CD4-positive, alpha-beta T cell treated with Interleukin-21 for 1 hour (primary cell): ENCODE measurements at places on chromosomes 4 and X.
A peak's percentile ranks its signal among the peaks of the same experiment; 100 is the strongest.

- no peak for DNase-seq
These were observed 9.5 kb downstream of the XPNPEP2 start for GRCh38 chrX:129748305-129748704.

DNA sequence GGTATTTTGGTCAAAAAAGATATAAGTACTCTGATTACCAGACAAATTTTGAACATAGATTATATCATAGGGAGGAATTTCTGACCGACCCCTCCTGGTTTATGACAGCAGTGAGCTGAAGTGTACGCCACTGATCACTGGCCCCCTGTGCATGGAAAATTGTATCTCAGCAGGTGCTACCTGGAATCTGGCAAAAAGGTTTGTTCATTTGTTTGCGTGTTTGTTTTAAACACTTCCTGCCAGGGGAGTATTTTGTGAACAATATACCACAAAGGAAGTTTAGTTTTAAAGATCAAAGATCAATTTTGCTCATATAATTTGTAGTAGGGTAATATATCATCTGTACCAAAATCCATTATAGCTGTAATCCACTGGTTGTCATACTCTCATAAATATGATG is 219.7 kb upstream of the TENM3 start:
- no peak for DNase-seq

DNA sequence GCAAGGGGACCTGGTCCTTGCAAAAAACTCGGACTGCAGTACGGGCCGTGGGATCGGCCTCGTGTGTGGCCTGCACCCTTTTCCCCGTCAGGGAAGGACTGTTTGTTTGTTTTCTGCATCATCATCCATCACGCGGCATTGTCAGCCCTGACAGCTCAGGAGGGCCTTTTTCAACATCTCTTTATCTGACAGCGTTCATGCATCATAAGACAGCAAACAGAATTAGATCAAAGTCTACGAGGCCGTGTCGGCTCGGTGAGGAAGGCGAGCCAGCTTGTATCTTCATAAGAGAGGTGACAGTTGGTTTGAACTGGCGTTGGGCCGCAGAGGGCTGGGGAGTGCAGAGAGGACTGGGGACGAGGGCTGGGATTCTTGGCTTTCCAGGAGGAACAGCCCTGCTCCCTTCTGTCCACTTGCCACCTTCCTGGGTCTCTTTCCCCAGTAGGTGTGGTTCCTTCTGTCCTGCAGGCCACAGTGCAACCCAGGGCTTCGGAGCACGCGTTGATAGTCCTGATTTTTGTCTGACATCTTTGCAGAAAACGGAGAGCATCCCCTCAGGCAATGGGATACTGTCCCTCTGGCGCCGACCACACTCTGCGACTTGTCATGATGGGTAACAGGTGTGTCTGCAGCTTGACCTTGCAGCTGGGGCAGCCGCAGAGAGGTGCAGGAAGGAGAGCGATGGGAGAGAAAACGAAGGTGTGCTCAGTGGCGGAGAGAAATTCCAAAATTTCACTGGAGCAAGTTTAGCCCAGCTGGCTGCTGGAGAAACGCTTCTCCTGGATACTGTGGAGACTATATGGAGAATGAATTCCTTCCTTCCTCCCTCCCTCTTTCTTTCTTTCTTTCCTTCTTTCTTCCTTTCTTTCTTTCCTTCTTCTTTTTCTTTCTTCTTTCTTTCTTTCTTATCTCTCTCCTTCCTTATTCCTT is 104.0 kb upstream of the SHOX start:
- DNase-seq: no peak

DNA sequence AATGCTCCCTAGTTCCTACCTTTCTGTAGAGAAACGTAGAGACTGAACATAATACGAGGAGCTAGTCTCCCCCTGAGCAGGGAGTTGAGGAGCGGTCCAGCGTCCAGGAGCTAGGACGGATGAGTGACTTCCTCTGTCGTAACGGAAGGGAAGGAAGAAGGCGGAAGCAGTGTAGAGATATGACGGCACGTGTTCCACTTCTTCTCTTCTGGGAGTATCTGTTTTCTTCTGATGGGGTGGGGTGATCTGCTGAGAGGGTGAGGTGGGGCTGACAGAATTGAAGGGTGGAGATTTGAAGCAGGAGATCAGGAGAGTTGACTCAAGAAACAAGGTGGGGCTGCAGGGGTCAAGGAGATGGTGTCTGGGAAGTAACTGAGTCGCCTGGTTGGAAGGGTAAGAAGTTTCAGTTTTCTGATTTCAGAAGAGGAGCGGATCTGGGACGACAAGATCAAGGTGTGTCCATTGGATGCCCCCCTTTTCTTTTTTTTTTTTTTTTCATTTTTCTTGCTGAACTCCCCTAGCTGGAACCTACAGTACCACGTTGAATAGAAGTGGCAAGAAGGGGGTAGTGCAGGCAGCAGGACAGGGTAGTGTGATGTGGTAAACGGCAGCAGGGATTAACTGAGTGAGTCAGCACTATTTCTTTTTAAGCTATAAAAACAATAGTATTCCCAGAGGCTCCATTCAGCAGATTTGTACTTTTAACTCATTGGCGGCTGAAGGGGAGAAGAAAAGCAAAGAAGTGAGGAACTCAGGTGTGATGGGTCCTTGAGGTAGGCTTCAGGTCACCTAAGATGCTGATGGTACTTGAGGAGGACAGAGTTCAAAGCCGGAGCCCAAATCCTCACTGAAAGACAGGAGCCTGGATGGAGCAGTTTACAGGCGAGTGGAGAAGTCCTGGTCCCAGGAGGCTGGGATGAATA is 50.8 kb upstream of the SETD7 start:
- DNase-seq: no peak

DNA sequence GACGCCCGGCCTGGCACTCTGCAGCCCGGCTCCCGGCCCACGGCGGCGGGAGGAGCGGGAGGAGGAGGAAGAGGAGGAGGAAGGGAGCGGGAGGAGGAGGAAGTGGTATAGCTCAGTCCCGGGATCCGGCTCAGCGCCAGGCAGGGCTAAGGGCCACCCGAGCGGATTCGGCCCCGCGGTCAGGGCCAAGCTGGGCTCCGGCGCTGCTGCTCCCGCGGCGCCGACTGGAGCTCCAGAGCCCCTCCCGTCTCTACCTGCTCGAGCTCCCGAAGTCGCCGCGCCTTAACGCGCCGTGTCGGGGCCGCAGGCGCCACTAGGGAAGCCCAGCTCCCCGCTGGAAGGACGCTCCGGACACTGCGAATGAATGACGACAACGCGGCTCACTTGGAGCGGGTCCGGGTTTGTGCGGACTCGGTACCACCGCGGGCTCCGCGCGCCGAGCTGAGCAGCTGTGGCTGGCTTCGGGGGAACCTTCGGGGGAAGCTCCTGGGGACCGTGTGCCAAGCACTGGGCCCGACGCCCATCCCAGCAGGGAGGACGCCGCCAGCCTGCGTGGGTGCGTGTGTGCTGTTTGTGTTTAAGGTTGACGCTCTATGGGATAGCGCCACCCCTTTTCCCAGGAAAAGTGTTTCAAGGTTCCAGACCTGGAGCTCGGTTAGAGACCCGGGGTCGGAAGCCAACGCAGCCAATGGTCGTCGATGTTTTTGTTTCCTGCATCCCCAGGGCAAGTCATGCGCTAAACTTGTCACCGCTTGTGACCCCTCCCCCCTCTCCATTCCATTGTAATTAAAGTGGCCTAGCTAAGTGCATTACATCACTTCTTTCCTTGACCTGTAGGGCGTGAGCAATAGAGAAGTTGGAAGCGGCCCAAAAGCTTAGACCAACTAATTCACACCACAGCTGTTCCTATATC is at the start of gene TBC1D9:
Gene TBC1D9, minus strand, starts transcription at position 67 of the 913 bp plus-strand sequence. CDS start 340 bp downstream, outside the sequence.
- peak; percentile 33 for DNase-seq

DNA sequence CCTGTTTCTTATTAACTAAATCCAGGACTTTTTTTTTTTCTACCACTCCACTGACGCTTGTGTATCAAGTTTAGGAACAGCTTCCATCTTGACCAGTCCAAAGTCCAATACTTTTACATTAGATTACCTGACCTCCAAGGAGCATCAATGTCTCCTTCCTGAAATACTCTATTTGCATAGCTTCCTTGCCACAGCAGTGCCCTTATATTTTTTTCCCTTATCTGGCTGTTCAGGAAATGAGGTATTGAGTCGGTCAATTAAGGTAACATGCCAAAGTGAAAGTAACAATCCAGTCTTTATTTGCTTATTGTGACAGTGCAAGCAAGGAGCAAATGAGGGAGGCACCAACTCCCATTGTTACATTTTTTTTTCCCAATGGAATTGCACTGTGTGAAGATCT is 730.8 kb upstream of the NDST4 start:
- DNase-seq: no peak

GRCh38 chr4:145482209-145483037 is 770 bp downstream of the SMAD1 start:
- no peak for DNase-seq

- no peak for DNase-seq
These were observed 54.2 kb downstream of the C4orf50 start for GRCh38 chr4:5964030-5964429.

DNA sequence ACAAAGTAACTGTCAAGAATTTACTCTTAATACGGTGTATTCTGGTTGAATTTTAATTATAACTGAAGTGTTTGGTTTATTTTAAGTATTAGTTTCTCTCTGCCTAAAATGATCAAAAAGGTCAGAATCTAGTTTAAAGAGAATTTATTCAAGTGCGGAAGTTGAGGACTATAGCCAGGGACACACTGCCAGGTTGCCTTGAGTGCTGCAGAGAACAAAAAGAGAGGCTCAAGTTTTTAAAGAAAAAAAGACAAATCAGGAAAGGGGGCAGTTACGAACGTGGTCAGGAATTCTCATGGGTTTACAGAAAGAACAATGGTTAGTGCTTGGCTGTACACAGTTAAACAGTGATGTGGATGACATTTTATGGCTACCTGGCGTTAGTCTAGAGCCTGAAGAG is 81.3 kb downstream of the SNX25 start:
- no peak for DNase-seq

- DNase-seq: peak; percentile 76
These were observed 50.5 kb downstream of the RHOH start for GRCh38 chr4:40247350-40247749.

GRCh38 chr4:20219521-20219920 is 32.2 kb upstream of the SLIT2 start:
- no peak for DNase-seq

DNA sequence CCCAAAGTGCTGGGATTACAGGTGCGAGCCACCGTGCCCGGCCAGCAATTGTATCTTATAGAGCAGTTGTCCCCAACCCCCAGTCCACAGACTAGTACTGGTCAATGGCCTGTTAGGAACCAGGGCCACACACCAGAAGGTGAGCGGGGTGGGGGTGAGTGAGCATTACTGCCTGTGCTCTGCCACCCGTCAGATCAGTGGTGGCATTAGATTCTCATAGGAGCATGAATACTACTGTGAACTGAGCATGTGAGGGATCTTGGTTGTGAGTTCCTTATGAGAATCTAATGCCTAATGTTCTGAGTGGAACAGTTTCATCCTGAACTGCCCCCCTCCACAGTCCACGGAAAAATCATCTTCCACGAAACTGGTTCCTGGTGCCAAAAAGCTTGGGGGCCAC is 328.0 kb upstream of the BOD1L1 start:
- DNase-seq: no peak

GRCh38 chr4:159002950-159003349 is 99.9 kb upstream of the RAPGEF2 start:
- no peak for DNase-seq

DNA sequence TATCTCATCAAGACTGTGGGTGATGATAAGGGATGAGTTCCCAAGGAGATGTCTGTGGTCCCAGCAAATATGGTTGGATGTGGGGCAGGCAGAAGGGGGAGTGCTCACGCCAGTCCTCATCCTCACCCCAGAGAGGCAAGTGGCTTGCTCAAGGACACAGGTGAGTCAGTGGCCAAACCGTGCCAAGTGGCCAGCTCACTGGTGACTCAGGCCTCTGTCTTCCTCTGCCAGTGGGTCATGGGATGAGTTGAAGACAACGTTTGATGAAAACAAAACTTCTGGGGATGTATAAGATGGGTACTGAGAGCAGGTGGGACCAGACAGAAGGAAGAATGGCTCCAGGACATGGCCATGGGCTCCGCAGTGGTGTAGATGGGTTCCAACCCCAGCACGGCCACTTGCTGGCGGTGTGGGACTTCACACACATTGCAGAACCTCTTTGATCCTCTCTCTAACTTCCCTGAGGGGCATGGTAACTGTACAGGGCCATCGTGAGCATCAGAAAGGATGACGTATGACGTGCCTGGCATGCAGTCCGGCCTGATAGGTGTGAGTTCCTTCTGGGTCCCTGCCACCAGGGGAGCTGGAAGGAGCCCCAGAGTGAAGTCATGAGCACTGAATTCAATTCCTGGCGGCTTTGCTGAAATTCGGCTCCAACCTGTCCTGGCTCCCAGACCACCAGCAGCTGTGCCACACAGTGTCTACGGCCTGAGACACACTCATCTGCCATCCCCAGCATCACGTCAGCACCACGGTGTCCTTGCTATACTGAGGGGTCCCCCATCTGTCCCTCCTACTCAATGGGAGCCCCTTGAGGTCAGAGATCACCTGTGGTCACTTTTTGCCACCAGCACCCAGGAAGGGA is 41.3 kb upstream of the GPR78 start:
- no peak for DNase-seq

DNA sequence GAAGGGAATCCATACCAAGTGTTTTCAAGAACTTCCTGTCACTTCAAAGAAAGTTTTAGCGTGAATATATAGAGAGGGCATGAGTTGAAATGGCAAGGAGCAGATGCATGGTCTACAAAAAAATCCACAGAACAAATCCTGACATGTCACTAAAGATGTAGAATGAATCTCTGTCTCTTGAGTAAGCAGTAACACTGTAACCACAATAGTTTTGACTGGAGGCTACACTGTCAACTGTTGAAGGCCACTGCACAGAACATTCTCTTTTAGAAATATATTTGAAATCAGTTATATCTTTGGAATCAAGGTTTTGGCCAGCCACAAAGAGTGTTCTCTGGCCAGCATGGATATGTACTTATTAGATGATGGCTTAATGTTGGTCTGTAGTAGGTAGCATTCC is 83.8 kb downstream of the VCX3B start:
- no peak for DNase-seq

DNA sequence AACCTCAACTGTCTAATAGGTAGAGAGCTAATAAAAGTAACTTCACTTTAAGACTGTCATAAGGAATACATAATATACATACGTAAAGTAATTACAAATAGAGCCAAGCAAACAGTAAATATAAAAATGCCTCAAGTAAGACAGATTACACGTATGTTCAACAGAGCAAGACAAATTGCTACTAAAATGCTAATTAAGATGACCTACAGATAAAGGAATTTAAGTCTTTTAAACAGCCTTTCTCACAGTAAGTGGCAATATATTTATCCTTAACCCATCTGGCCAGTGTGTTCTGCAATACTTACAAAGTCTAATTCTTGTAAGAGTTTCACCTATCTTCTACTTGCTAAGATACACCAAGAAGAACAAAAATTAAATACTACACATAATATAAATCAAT is 12.7 kb downstream of the G3BP2 start:
- no peak for DNase-seq

- no peak for DNase-seq
These were observed 189.3 kb downstream of the DHRSX start for GRCh38 chrX:2311501-2311900.

- no peak for DNase-seq
These were observed 9.3 kb upstream of the TBC1D14 start for GRCh38 chr4:6900181-6900812.

- no peak for DNase-seq
These were observed 94.9 kb downstream of the CNKSR2 start for GRCh38 chrX:21469071-21469470.
